ENCODE measurements at places on chromosomes 7 and 10.

GRCh38 chr7:128726737-128727072 lies 12.5 kb upstream of the CALU start:
- no peak for DNase-seq

DNA sequence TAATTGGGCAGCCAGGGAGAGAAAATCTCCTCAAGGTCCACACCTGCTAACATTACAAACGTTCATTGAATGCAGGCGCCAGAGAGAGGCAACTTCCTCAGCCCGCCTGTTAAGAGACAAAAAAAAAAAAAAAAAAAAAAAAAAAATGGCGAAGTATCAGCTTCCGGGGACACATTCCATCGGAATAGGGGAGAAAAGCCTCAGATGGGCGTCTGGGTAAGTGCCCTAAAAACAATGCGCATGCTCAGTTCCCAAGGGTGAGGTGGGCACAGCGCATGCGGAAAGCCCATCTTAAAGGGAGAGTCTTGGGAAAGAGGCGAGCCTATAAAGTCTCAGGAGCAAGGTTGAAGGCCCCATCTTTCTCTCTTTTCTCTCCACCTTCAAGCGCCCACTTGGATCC lies 1139.7 kb upstream of the CELF2 start:
- no peak for DNase-seq

DNA sequence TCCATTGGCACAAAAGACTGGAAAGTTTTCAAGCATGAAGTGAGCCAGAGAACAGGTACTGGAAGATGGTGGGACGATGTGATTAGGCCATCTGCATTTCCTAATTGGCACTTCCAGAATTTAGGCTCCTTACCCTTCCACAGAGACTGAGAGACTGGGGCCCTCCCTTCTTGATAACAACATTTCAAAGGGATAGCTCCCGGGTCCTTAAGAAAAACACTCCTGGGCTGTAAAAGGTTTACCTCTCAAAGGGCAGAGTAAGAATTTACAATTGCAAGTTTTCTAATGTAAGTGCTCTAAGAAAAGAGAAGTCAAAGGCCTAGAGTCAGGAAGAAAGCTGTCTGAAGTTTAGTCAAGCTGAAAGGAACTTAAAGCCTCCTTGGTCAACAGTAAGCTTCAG lies 559.5 kb upstream of the C7orf33 start:
- no peak for DNase-seq

- DNase-seq, result no peak
Observed at GRCh38 chr7:150923196-150923595, 54.9 kb downstream of the KCNH2 start.

GRCh38 chr10:129090618-129091366 lies 376.2 kb upstream of the MGMT start:
- no peak for DNase-seq
